ENCODE measurements at places on chromosomes 16 and 17.
A peak's percentile ranks its signal among the peaks of the same experiment; 100 is the strongest.

DNA sequence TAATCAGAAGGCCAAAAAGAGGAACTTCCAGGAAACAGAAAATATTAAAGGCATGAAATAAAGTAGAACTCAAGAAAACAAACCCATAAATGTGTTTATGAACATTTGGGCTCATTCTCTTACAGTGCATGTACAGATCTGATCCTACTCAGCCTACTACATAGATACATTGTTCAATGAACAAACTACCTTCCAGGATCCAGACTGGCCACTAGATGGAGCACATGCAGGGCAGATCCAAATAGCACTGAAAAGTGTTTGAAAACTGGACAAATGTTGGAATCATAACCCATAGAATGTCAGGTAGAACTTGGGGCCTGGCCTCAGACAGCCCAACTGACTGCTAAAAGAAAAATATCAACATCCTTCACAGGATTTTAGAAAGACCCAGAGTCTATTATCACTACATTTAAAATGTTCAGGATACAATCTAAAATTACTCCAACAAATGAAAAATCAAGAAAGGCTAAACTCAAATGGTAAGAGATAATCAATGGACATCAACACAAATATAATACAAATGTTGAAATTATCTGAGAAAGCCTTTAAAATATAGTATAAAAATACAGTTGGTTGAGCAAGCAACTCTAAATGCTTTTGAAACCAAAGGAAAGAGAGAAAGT is 122.4 kb upstream of the NUDT7 start:
- no peak for DNase-seq

DNA sequence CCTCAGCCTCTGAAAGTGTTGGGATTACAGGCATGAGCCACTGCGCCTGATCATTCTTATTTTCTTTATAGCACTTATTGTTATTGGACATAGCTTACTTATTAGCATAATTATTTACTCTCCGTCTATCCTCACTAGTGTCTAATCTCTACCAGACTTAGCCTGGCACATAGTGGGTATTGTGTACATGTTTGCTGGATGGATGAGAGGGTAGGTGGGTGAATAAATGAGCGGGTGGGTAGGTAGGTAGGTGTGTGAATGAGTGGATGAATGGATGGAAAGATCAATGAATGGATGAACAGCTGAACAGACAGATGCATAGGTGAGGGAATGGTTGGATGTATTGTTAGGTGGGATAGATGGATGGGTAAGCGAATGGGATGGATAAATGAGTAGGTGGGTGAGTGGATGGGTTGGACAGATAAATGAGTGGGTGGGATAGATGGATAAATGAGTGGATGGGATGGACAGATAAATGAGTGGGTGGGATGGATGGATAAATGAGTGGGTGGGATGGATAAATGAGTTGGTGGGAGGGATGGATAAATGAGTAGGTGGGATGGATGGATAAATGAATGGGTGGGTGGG is 51.9 kb downstream of the ABCC6 start:
- no peak for DNase-seq

DNA sequence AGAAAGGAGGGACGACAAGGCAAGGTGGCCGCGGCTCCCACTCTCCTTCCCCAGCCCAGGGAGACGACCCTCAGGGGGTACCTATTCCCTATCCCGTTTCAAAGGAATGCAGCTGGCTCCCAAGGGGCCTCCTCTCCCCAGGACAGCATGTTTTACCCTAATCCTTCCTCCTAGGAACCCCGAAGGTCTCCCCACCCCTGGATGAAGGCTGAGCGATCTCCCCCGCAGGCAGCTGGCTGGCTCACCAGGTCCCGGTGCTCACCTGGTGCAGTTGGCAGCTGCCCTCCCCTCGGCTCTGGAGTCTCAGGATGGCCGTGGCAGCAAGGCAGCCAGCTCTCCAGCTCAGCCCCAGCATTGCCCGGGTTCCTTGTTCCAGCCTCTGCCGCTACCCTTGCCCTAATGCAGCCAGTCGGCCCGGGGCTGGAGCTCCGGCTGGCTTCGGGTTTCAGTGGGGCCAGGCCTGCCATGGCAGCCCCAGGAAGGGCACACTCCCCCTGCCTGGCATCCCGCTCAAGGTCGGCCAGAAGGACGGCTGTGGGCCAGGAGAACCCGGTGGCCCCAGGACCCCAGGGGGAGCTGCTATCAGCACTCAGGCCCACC is 4.6 kb downstream of the CLUH start:
- DNase-seq = no peak

DNA sequence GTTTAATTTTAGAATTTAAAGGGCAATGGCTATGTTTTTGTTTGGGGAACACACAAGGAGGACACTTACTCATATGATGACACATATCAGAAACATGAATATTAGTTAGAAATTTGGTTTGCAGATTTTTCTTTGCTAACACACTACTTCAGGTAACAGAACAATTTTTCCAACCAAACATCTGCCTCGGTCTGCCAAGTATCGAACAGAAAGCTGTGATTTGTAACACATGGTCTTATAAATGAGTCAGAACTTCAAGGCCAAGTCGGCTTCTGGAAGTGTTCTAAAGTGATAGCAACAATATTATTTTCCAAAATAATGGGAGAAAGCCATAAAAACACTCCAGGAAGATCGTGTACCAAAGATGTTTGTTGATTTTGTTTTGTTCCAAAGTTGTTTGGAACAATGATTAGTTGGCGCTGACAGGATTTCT is 75.9 kb upstream of the PMFBP1 start:
- no peak for DNase-seq

DNA sequence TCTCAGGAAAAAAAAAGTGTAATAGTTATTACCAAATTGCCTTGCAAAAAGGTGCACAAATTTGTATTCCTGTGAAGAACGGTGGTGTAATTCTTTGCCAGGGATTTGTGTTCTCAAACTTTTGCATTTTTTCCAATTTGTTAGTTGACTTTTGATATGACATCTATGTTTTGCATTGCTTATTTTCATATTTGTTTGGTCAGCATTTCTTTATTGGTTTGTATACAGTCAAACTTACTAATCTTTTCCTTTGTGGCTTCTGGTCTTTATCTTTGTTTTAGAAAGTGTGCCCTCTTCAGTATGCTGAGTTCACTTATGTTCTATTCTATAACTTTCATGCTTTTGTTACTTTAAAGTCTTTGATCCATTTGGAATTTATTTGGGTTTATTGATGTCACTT is 226.2 kb upstream of the ZFHX3 start:
- DNase-seq = no peak

GRCh38 chr16:27703121-27703520 is 153.2 kb downstream of the KATNIP start:
- DNase-seq = no peak

DNA sequence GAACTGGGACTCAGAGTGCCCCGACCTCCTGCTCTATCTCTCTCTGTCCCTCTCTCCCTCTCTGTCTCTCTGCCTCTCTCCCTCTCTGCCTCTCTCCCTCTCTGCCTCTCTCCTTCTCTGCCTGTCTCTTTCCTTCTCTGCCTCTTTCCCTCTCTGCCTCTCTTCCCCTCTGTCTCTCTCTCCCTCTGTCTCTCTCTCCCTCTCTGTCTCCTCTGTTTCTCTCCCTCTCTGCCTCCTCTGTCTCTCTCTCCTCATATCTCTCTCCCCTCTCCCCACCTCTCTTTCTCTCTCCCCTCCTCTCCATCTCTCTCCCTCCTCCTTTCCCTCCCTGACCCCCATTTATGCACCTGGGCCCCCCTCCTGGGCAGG is 32.7 kb downstream of the TNFRSF13B start:
- no peak for DNase-seq

GRCh38 chr16:48054881-48055601 is 100.8 kb downstream of the ABCC12 start:
- peak; percentile 82 for DNase-seq

- DNase-seq = no peak
These were observed 36.0 kb upstream of the ICAM2 start for GRCh38 chr17:64056269-64057005.

DNA sequence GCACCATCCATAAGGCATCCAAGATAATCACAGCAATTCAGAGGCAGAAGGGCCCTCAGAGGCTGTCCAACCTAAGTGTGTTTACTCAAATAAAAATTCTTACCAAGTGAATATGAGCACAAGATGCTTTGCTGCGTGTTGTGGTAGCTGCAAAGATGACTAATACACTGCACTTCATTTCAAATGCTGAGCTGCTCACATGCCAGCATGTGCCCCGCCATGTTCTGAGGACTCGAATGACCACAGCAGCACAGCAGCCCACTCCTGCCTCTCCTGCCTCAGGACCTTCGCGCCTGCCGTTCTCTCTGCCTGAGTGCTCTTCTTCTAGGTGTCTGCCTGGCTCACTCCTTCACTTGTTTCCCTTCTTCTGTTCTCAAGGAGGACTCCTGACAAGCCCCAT is 19.0 kb downstream of the PIK3R5 start:
- DNase-seq = no peak

GRCh38 chr17:1224330-1224729 is 44.5 kb upstream of the ABR start:
- DNase-seq = no peak

GRCh38 chr17:50129728-50130558 is at the start of gene SAMD14:
Gene SAMD14 (minus strand): TSS chr17:50130160. CDS start chr17:50124959, 5,201 bp downstream.
- DNase-seq = no peak

- no peak for DNase-seq
These were observed 116.3 kb upstream of the MAF start for GRCh38 chr16:79716645-79717332.

- peak; percentile 79 for DNase-seq
These were observed 10.9 kb downstream of the COPZ2 start for GRCh38 chr17:48026502-48027321.

GRCh38 chr17:61251939-61252865 is 147.4 kb upstream of the TBX2 start:
- DNase-seq = peak; percentile 68

DNA sequence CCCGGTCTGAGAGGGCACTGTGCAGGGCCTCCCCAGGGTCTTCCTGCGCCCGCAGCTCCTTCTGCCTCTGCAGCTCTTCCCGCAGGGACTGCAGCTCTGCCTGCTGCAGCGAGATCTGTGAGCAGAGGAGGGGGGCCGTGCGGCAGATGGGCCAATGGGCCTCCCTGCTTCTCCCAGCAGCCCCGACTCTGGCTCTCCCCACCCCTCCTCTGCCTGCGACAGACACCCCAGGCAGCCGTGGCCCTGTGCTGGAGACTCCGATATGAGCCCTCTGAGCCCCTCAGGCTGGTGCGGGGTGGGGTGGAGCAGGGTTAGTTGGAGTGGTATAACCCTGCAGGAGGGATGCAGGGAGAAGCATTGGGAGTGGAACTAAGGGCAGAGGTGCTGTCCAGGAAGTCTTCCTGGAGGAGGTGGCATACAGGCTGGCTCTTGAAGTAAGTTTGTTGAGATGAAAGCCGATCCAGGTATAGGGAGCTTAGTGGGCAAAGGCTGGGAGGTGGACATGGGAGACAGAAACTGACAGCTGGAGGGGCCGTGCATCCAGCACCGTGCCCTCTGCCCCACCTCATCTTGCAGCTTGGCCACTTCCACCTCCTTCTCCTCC is 5.0 kb downstream of the THOC6 start:
- no peak for DNase-seq

- no peak for DNase-seq
These were observed 217.9 kb upstream of the CIBAR2 start for GRCh38 chr16:85330006-85330693.

DNA sequence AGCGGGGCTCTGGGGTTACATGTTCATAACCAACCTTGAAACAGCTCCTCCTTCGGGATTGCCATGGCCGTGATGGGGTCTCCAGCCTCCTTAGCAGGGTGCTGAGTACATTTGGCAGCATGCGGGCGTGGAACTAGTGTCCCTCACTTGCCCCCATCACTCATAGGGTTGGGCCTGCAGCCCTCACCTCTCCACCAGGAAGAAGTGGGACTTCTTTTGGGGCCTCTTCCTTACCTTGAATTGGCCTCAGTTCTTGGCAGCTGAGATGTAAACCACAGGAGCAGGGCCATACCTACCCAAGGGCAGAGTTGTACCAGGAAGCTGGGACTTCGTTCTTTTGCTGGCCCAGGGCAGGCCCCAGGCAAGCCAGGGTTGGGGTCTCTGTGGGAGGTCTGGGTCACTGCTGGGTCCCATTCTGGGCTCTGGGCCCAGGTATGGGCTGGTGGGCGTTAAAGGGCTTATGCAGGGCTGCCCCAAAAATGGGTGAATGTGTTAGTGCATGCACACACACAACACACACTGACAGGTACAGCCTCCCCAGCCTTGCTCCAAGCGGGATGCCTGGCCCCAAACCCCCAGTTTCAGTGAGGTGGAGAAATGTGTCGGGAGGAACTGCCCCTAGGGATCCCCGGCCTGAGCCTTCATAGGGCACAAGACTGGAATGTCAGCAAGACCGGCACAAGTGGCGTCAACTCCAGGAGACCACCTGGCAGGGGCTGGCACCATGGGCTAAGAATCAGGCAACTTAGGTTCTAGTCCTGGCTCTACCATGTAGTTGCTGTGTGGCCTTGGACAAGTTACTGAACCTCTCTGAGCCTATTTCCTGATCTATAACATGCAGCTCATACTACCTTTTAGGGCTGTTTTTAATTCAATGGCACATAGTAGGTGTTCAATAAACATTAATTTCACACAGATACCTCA is 3.9 kb upstream of the KRT15 start:
- no peak for DNase-seq

DNA sequence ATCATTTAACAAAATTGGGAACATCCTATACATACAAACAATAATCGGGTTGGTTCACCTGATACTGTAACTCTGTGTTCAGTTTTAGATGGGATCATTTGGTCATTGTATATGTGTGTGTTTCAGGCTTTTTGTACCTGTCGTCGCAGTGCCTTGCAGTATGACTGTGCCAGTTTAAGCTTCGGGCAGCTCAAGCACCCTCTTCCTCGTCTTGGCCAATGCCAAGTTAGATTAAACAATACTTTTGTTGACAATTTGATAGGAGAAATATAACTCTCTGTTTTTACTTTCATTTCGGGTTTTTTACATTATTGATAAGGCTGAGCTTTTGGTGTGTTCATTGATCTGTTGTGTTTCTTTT is 37.0 kb upstream of the ARHGAP17 start:
- DNase-seq = no peak

- DNase-seq = no peak
These were observed 28.6 kb upstream of the PAFAH1B1 start for GRCh38 chr17:2564877-2565276.

DNA sequence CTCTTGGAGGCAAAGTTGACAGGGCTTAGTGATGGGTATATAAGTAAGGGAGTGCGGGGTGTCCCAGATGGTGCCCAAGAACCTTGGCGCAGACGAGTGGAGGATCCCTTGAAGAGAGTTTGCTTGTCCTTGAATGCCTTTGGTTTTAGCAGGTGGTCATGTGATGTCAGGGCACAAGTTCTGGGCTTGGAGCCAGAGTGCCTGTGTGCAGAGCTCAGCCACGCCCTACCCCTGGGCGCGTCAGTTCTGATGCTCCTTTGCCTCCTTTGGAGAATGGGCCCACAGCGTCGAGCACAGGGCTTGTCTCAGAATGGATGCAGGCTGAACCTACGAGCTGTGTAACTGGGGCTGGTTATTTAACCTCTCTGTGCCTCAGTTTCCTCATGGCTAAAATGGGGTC is 412.2 kb upstream of the EEF2KMT start:
- no peak for DNase-seq

- DNase-seq = peak; percentile 86
These were observed at the start of gene PRKCB for GRCh38 chr16:23835390-23836077. Gene PRKCB (plus strand): TSS chr16:23835983.

- DNase-seq = no peak
These were observed at the start of gene MYO1D for GRCh38 chr17:32876417-32877163. Gene MYO1D (minus strand): TSS chr17:32877124. CDS start chr17:32876872, 252 bp downstream.

GRCh38 chr17:76241204-76241538 is 878 bp upstream of the RNF157 start:
- DNase-seq = peak; percentile 30
